ENCODE measurements at places on chromosomes 1 and 21. TPM values are rescaled to one million over a fixed set of nuclear protein-coding genes. Genes with fewer than 3 reads are reported as not detected.

The TSSK3 gene
- total RNA-seq, result 0.13 TPM

The TSPEAR gene
- not detected for total RNA-seq

The NEXN gene
- 13.0 TPM for total RNA-seq

The FAM177B gene
- total RNA-seq, result not detected

The OBSCN gene
- 5.8 TPM for total RNA-seq

The CHRNB2 gene
- total RNA-seq, result 0.03 TPM

The TMIGD3 gene
- not detected for total RNA-seq

The AQP10 gene
- 0.13 TPM for total RNA-seq

The KCNH1 gene
- 8.9 TPM for total RNA-seq

The FNDC5 gene
- total RNA-seq, result 1.4 TPM

The PTGS2 gene
- total RNA-seq, result 59.8 TPM

The S1PR1 gene
- total RNA-seq, result 9.1 TPM

The LMX1A gene
- total RNA-seq, result not detected

Data from smooth muscle cell of the pulmonary artery (primary cell).